Esophagus muscularis mucosa (tissue), 4 donors: ENCODE measurements at places on chromosomes 7 and 10.

- H3K27me3 ChIP-seq = no peaks in the 10 kb centered on the region
- H3K4me1 ChIP-seq = no peaks in the 10 kb centered on the region
- no peaks in the 10 kb centered on the region for H3K36me3 ChIP-seq
These were observed 241.9 kb upstream of the SLC26A5 start for GRCh38 chr7:103687951-103688350.

DNA sequence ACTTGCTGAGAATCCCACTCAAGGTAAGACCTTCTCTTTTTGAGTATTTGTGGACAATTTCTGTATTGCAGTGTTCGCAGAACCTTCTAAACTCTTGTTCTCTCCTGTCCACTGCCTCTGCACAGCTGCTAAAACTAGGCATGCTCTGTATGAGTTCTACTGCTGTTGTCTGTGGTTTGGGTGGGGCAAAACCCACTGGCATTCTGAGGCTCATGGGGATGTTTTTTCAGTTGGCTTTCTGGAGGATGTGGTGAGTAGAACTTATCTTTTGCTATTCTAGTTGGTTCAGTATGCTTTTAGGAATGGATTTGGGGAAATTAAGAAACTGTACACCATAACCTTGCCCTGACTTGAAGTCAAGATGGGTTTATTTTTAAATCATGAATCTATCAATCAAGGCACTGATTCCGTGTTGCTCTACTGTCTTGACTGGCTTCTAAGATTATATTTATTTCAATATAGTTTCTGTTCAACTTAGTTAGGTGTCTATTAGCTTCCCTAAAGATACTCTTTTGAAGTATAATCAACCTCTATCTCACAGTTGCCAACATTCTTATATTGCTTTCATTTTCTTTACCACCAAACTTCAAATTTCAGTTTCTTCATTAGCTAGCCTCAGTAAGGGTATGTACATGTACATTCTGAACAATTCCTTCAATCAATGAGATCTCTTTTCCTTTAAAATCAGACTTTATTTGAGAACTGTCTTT lies 25.0 kb upstream of the C1GALT1 start:
- H3K27me3 ChIP-seq = no peaks in the 10 kb centered on the region
- no peaks in the 10 kb centered on the region for H3K4me1 ChIP-seq
- H3K36me3 ChIP-seq = no peaks in the 10 kb centered on the region
- H3K4me3 ChIP-seq = no peak overlapping the region
- H3K27ac ChIP-seq = no peak overlapping the region

GRCh38 chr7:133299676-133300075 lies 46.8 kb downstream of the EXOC4 start:
- H3K27me3 ChIP-seq = no peaks in the 10 kb centered on the region
- peaks cover 7% of the 10 kb centered on the region for H3K4me1 ChIP-seq
- DNase-seq = no peak
- H3K4me3 ChIP-seq = no peak overlapping the region

GRCh38 chr10:110389255-110389654 lies 84.5 kb upstream of the SMNDC1 start:
- H3K4me1 ChIP-seq = no peaks in the 10 kb centered on the region
- H3K36me3 ChIP-seq = no peaks in the 10 kb centered on the region
- H3K27me3 ChIP-seq = no peaks in the 10 kb centered on the region
- DNase-seq = no peak
- H3K4me3 ChIP-seq = no peak overlapping the region

- no peak for DNase-seq
- H3K4me1 ChIP-seq = peaks cover 23% of the 10 kb centered on the region
These were observed 129.3 kb downstream of the PKD1L1 start for GRCh38 chr7:47818796-47819606.

- no peak overlapping the region for H3K27ac ChIP-seq
- no peak for DNase-seq
- H3K36me3 ChIP-seq = no peaks in the 10 kb centered on the region
- no peaks in the 10 kb centered on the region for H3K27me3 ChIP-seq
These were observed 136.9 kb upstream of the MAGI2 start for GRCh38 chr7:79590391-79590790.

DNA sequence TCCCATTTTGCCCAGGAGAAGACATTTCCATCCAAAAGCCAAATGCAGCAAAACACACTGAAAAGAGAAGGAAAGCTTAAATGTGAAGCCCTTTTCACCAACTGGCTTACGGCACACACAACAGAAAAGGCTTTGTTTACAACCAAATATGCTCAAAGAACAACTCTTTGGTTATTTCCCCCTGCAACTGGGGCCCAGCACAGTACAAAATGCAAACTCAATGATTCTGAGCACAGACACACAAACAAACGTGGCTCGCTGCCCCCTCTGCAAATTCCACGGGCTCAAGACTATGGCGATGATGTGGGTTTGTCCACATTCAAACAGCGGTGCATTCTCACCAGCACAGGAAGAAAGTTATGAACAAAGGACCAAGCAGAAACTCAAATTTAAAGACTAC lies 5.3 kb downstream of the CPXM2 start:
- no peak for DNase-seq
- H3K27ac ChIP-seq = peak overlapping the region; percentile 57
- H3K4me3 ChIP-seq = no peak overlapping the region
- H3K36me3 ChIP-seq = no peaks in the 10 kb centered on the region

- no peaks in the 10 kb centered on the region for H3K36me3 ChIP-seq
- no peak overlapping the region for H3K4me3 ChIP-seq
- no peaks in the 10 kb centered on the region for H3K27me3 ChIP-seq
- H3K4me1 ChIP-seq = peaks cover 30% of the 10 kb centered on the region
- no peak for DNase-seq
These were observed 411.5 kb upstream of the ZMIZ1 start for GRCh38 chr10:78657163-78657861.

GRCh38 chr7:18958627-18959026 lies 158.8 kb downstream of the TWIST1 start:
- no peak overlapping the region for H3K4me3 ChIP-seq
- DNase-seq = no peak
- H3K36me3 ChIP-seq = no peaks in the 10 kb centered on the region
- no peaks in the 10 kb centered on the region for H3K27me3 ChIP-seq
- no peaks in the 10 kb centered on the region for H3K4me1 ChIP-seq

DNA sequence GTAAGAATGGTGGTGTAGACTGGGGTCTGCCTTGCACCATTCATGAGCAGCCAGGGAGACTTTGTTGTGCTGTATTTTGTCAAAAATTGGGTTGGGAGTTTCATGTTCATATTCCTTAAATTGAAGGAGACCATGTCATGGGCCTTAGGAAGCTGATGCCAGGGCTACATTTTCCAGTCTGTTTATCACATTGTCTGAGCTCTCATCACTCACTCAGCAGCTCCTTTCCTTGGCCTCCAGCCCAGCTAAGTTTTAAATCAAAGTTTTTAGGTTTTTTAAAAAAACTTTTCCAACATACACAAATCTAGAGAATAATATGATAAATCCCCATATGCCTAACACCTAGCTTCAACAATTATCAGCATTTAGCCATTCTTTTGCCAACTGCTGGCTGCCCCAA lies 12.6 kb upstream of the FAM13C start:
- no peak for DNase-seq
- H3K4me3 ChIP-seq = no peak overlapping the region
- H3K27me3 ChIP-seq = no peaks in the 10 kb centered on the region
- H3K4me1 ChIP-seq = peaks cover 24% of the 10 kb centered on the region

- H3K4me3 ChIP-seq = no peak overlapping the region
- H3K4me1 ChIP-seq = peaks cover 28% of the 10 kb centered on the region
- H3K36me3 ChIP-seq = no peaks in the 10 kb centered on the region
- H3K27me3 ChIP-seq = peaks cover 5% of the 10 kb centered on the region
These were observed 6.3 kb upstream of the KCNMA1 start for GRCh38 chr10:77643795-77644468.

- H3K27ac ChIP-seq = peak overlapping the region; percentile 62
- H3K36me3 ChIP-seq = no peaks in the 10 kb centered on the region
- no peaks in the 10 kb centered on the region for H3K27me3 ChIP-seq
- H3K4me1 ChIP-seq = peaks cover 32% of the 10 kb centered on the region
These were observed 52.9 kb upstream of the CACNB2 start for GRCh38 chr10:18087355-18087754.

DNA sequence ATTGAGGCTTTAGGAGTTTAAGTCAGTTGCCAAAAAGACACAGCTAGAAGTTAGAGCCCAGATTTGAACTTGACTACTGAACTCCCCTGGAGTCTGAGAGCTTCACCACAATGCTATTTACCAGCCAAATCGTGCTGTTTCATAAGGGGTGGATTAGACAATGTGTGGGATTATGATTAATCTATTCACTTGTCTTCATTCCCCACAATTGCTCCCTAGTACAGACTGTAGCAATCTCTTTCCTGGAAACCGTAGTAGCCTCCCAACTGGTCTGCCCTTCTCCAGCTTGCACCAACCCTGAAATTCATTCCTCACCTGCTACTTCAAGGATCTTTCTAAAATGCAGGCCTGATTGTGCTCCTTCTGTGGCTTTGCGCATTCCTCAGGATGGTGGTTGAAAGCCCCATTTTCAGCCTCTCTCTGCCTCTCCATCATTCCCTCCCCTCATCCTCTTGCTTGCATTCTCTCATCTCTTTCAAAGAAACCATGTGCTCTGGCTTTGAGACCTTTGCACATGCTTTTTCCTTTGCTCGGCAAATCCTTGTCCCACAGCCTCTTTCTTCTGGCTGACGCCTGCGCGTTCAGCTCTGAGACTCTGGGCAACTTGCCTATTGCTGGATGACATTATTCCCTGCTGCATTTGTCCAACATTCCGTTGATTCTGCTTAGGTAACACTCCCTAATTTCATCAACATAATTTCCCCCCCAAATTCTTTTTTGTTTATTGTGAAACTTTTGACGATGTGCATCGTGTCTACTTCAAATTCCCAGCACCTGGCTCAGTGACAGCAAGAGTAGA lies 145.1 kb downstream of the ADRA2A start:
- H3K4me3 ChIP-seq = no peak overlapping the region
- no peak overlapping the region for H3K27ac ChIP-seq
- peaks cover 20% of the 10 kb centered on the region for H3K27me3 ChIP-seq
- no peaks in the 10 kb centered on the region for H3K4me1 ChIP-seq
- H3K36me3 ChIP-seq = no peaks in the 10 kb centered on the region

- no peaks in the 10 kb centered on the region for H3K36me3 ChIP-seq
- H3K27ac ChIP-seq = no peak overlapping the region
- DNase-seq = no peak
- H3K4me1 ChIP-seq = peaks cover 23% of the 10 kb centered on the region
- no peak overlapping the region for H3K4me3 ChIP-seq
- no peaks in the 10 kb centered on the region for H3K27me3 ChIP-seq
These were observed 22.4 kb downstream of the RHOBTB1 start for GRCh38 chr10:60921633-60922032.

GRCh38 chr7:13055732-13056368 lies 368.4 kb downstream of the ARL4A start:
- no peaks in the 10 kb centered on the region for H3K36me3 ChIP-seq
- no peaks in the 10 kb centered on the region for H3K27me3 ChIP-seq
- no peak for DNase-seq
- H3K4me3 ChIP-seq = no peak overlapping the region
- no peak overlapping the region for H3K27ac ChIP-seq

DNA sequence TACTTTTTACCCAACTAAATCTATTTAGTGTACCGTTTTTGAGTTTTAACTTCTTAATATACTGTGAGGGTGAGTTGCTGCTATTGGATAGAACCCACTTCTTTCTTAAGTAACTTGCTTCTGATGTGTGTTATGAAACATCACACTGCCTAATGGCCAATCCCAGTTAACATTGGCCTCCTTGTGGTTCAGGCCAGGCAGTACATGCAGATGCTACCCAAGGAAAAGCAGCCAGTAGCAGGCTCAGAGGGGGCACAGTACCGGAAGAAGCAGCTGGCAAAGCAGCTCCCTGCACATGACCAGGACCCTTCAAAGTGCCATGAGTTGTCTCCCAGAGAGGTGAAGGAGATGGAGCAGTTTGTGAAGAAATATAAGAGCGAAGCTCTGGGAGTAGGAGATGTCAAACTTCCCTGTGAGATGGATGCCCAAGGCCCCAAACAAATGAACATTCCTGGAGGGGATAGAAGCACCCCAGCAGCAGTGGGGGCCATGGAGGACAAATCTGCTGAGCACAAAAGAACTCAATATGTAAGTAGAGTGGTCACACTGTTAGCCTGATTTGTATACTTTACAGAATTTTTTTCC lies 39.7 kb downstream of the TES start:
- peaks cover 54% of the 10 kb centered on the region for H3K36me3 ChIP-seq
- no peak for DNase-seq
- no peaks in the 10 kb centered on the region for H3K27me3 ChIP-seq
- H3K4me1 ChIP-seq = no peaks in the 10 kb centered on the region
- no peak overlapping the region for H3K27ac ChIP-seq

- no peak overlapping the region for H3K27ac ChIP-seq
- H3K36me3 ChIP-seq = no peaks in the 10 kb centered on the region
- H3K27me3 ChIP-seq = no peaks in the 10 kb centered on the region
- no peak for DNase-seq
These were observed 760.0 kb downstream of the PHTF2 start for GRCh38 chr7:78558566-78558965.

GRCh38 chr10:9950070-9950469 lies 1067.6 kb upstream of the CELF2 start:
- H3K27ac ChIP-seq = no peak overlapping the region
- no peak overlapping the region for H3K4me3 ChIP-seq
- no peaks in the 10 kb centered on the region for H3K36me3 ChIP-seq
- no peaks in the 10 kb centered on the region for H3K4me1 ChIP-seq

DNA sequence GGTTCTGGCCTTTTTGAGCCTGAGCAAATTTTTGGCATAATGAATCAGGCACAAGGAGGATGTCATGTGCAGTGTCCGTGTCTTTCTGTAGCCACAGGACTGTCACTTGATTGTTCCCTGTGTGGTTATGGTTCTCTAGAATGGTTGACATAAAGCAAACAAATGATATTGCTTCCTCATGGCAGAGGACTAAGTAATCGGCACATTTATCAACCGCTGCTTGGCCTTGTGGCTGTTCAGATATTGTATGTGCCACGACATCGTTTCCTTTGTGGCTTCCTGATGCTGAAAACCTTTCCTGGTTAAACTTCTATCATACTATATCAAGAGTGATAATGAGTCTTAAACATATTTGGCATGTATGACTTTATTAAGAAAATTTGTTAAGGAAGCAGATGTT lies 598.8 kb downstream of the SUGCT start:
- no peaks in the 10 kb centered on the region for H3K36me3 ChIP-seq
- H3K27me3 ChIP-seq = no peaks in the 10 kb centered on the region
- no peak overlapping the region for H3K4me3 ChIP-seq

- no peaks in the 10 kb centered on the region for H3K27me3 ChIP-seq
- H3K36me3 ChIP-seq = no peaks in the 10 kb centered on the region
- peaks cover 89% of the 10 kb centered on the region for H3K4me1 ChIP-seq
- H3K4me3 ChIP-seq = no peak overlapping the region
These were observed 7.2 kb downstream of the CPXM2 start for GRCh38 chr10:123884351-123884906.

DNA sequence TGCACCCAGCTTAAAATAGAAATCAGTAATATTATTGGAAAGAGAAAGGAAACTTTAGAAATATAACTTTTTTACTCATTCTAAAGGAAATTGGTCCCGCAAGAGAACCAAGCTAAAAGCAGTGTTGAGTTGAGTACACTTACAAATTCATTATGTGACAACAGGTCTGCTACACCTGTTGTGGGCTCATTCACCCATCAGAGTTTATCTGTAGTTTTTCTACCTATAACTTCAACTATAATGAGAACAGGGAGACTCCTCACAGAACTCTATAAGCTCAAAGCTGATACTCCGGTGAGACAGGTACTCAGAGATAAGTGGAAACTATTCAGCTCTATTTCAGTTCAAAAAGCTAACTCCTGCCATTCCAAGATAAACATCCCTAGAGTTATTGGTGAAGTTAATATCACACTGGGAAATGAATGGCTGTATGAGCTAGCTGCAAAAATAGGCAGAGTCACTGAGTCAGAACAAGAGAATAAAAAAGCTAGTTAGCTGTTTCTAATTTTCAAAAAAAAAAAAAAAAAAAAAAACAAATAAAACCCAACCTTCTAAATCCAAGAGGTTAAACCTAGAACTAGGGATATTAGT lies 121.3 kb downstream of the PPP1R3A start:
- H3K27ac ChIP-seq = no peak overlapping the region
- no peaks in the 10 kb centered on the region for H3K36me3 ChIP-seq
- H3K27me3 ChIP-seq = no peaks in the 10 kb centered on the region
- DNase-seq = no peak
